Activated CD4-positive, alpha-beta T cell treated with anti-CD3 and anti-CD28 coated beads for 1 hour (primary cell): ENCODE measurements at places on chromosomes 5 and 9.

GRCh38 chr5:80763211-80763610, 108.4 kb upstream of the DHFR start:
- DNase-seq, result no peak

DNA sequence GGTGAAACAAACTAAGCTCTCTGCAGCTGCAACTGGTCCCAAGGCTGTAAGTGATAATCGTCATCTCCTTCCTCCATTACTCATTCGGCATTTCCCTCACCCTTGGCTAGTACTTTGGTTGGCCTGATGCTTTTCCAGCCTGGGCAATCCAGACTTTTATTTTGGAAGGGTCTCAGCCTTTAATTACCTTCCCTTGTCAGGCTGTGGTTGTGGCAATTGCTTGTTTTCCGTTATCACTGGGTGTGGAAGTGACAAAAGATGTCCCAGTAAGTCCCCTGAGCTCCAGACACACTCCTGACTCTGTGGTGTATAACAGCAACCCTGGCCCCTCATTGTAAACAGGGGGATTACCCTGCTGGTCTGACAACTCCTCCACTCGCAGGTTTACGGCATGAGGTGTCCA, 6.3 kb upstream of the FAF2 start:
- DNase-seq, result no peak

- DNase-seq, result no peak
Measured at GRCh38 chr5:171433352-171433698, 13.9 kb downstream of the FGF18 start.

- no peak for DNase-seq
Measured at GRCh38 chr5:39430461-39430860, 5.7 kb upstream of the DAB2 start.

DNA sequence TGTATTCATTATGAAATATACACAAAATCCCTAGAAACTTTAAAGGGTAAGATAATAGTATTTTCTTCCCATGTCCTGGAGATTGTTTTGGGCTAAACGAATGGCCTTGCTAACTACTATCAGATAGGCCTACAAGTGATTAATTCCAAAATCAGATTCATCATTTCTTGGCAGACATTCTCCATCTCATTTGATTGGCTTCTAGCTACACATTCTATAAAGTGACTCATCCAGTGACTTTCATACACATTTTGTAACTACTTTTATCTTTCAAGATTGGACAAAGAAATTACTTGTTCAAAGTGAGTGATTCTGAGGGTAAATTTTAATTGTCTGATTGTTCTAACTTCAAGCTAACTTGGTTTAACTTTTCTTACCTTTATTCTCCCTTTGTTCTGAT, 93.3 kb downstream of the RAPGEF6 start:
- no peak for DNase-seq

DNA sequence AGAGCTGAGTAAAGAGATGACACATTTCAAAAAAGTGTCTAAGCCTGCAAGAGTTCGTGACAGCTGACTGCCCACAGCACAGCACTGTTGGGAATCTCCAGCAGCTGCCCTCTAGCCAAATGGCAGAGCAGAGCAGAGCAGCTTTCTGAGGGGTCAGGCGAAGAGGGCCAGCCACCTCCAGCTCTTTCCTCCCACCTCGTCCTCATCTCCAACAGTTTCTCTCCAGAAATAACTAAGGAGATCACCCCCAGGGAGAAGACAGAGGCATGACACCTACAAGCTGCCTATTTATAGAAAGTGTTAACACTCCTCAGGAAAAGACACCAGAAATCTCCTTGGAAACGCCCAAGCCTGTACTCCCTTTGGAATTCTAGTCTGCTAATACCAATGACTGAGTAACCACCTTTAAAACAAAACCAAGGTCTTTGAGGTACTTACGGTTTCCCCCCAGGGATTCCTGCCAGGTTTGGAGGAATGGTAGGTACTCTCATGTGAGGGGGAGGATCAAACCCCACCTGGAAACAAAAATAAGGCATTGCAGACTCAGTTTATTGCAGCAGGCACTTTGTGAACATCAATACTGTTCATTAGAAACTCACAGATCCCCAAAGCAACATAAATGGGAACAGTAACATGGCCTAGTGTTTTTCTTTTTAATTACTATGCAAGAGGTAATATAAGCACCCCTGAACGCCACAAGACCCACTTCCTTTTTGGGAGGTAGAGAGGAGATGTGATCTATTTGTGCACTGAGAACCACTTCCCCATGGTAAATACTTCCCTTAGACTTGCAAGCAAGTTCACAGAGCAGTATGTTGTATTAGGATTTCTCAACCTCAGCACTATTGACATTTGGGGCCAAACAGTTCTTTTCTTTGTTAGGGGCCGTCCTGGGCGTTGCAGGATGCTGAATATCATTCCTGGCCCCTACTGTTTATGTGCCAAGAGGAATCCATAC, 79.3 kb downstream of the TLE1 start:
- no peak for DNase-seq

GRCh38 chr5:121841892-121842291, 9.8 kb upstream of the FTMT start:
- no peak for DNase-seq

DNA sequence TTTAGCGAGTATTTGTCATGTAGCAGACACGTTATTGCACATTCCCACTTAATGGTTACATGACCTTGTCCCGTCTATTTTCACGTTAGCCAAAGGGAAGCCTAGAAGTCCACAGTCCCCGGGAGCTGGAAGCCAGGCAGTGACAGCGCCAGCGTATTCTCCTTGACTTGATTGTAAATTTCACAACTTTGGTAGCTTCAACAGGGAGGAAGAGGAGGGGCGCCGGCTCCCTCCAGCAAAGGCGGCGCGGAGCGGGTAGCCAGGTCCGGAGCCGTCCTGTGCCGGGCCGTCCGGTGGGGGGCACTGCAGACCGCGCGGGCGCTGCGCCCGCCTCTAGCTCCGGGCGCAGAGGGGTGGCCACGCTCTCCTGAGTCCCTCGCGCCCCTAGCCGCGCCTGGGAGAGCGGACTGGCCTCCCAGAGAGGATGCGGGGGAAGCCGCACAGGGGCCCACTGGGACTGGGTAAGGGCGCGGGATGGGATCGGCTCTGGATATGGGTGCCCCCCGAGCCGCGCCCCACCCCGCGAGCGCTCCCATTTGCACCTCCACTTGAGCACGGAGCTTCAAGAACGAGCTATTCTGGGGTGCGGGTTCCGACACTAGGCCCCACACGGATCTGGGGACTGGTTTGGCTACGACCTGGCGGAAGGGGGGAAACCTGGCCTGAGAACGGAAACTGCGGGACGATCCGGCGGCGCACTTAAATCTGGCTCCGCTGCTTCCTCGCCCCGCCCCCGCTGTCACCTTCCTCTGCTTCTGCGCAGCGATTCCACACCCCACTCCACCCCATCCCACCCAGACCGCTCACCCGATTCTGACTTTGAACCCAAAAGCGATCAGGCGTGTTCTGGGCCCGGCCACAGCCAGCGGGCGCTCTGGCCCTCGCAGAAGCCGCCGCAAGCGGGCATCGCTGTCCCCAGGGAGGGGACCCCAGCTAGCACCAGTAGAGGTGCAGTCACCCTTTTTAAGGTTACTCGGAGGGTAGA, 23.8 kb downstream of the KLF4 start:
- no peak for DNase-seq

DNA sequence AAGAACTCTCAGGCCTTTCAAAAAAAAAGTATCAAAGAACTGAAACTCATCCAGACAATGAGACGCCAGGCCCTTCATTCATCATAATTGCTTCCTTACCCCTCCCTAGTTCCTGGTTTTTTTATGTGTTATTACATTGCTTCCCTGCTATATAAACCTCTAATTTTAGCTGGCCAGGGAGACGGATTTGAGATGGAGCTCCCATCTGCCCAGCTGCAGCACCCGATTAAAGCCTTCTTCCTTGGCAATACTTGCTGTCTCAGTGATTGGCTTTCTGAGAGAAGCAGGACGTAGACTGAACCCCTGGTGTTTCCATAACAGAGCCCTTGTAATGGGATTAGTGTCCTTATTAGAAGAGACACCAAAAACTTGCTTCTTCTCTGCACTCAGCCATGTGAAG, 62.4 kb downstream of the BARX1 start:
- no peak for DNase-seq

DNA sequence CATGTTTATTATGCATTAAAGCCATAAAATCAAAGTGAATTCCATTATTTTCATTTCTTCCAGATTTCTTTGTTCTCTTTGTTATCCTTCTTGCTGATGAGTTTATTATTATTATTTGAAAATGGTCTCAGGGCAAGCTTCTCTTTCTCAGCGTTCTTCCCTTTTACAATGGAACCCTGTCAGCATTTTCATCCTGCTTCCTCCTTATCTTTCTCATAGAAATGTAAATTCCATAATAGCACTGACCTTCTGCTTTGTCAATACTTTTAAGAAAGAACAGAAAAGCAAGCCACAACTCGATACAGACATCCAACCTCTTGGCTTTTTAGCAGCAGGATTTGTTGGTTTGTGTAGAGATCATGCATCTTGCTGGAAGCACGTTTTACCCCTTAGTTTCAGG, 114.0 kb upstream of the BASP1 start:
- DNase-seq, result no peak

- DNase-seq, result no peak
Measured at GRCh38 chr9:104286799-104287198, 192.7 kb downstream of the SMC2 start.

- DNase-seq, result no peak
Measured at GRCh38 chr5:55758231-55758630, 20.4 kb downstream of the DDX4 start.

- DNase-seq, result no peak
Measured at GRCh38 chr5:3384531-3384930, 211.1 kb upstream of the IRX1 start.

DNA sequence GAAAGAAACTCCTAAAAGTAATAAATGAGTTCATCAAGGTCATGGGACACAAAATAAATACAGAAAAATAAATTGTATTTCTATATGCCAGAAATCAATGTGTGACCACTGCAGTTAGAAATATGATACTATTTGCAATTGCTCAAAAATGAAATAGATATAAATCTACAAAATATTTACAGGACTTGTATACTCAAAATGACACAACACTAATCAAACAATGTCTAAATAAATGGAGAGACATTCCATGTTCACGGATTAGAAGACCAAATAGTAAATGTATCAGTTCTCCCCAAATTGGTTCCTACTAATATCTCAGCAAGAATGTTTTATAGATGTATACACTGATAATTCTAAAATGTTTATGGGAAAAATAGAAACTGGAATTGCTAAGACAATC, 345.3 kb downstream of the NR2F1-AS1 start:
- no peak for DNase-seq

GRCh38 chr5:149019679-149020078, 43.2 kb downstream of the SH3TC2 start:
- no peak for DNase-seq

DNA sequence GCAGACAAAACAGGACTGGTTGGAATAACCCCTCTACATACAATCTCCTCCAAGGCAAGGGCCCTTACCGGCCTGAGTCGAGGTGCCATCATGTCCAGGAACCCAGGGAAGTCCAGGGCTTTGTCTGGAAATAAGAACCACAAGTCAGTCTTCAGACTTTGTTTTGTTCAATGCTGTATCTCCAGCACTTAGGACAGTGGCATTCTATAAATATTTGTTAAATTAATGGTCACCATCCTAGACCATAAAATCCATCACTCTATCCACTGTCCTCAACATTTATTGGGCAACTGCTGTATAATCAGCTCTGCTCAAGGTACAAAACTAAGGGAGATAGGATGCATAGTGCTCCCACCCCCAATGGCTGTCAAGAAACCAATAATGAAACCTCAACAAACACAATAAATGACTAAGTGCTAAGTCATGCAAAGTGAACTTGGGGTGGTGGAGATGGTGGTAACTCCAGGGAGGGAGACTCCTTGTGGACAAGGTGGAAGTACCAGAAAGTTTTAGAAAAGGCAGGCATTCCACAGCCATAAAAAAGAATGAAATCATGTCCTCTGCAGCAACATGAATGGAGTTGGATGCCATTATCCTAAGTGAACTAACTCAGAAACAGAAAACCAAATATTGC, 5.0 kb downstream of the RELL2 start:
- DNase-seq, result no peak

DNA sequence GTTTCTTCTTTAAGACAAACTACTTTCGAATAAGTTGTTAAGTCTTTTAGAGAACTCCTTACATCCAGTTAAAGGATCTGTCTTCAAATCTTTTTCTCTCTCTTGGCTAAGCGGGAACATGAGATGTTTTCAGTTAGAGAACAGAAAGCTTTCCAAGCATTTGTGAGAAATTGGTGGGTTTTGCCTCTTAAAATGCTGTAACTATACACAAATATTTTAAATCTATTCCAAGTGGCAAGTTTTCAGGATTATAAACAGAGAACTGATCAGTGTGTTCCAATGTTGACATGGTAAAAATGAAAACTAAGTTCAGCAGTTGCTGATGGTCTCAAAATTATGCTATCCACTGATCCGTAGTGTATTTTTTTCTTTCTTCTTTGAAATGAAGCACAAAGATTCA, 100.4 kb downstream of the EBF1 start:
- DNase-seq, result no peak

DNA sequence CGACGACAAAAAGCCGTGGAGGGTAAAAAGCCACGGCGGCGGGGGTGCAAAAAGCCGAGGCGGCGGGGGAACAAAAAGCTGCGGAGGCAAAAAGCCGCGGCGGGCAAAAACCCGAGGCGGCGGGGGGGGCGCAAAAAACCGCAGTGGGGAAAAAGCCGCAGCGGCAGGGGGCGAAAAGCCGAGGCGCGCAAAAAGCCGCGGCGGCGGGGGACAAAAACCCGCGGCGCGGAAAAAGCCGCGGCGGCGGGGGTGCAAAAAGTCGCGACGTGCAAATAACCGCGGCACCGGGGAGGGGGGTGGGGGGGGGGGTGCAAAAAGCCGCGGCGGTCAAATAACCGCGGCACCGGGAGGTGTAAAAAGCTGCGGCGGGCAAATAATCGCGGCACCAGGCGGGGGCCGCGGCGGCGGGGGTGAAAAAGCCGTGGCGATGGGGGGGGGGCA, 511.5 kb downstream of the FOXD4L5 start:
- no peak for DNase-seq

DNA sequence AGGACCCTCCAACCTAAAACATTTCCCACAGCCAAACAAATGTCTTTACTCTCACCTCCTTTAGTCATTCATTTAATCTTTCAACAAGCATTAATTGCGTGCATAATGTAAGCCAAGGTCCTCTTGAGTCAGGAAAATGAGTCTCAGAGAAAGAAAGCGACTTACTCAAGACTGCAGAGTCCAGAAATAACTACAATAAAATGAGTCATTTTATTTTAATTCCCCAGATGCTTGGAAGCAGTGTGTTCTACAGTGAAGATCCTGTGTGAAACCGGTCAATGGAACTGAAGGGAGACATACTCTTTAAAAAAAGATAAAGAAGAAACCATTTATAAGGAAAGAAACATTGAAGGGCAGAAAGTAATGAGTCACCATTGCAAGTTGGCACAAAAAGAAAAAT, 513.7 kb downstream of the CDK5RAP2 start:
- DNase-seq, result no peak

- DNase-seq, result no peak
Measured at GRCh38 chr9:86557063-86557766, 203.0 kb upstream of the TUT7 start.
